ENCODE measurements at places on chromosomes 11 and 22.

DNA sequence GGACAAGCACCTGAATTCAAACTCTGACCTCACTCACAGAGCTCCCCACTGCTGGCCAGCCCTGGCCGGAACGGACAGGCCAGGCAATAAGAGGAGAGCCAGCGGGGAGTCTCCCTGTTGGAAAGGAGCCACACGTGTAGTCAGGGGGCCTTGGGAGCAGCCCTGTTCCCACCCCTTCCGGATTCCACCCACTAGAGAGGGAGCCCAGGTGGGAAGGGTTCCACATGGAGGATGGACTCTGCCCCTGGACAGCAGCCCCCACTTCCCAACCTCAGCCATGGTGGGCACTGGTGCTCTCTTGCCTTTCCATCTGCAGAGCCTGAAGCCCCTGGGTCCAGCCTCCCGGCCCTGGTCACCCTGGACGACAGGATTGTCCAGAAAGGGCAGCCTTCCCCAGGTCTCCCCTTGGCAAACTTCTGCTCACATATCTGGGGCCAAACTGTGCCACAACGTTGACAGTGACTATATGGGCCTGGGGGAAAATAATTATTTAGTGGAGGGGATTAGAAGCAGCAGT, 7.5 kb upstream of the APOBEC3A start:
- DNase-seq: no peak

DNA sequence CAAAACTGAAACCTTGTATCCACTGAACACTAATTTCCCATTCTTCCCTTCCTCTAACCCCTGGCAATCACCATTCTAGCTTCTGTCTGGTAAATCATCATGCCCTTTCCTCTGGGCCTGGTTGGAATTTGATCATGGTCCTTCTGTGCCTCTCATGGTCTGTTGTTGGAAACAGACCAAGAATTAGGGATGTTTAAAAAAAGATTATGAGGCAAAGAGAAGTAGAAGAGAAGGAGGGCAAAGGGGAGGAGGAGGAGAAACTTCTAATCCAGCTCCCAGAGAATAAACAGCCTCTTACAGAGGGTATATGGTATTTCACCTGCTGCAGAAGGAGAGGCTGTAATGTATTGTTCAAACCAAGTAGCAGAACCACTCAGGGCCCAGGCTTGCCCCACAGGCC, 10.6 kb downstream of the BCO2 start:
- no peak for DNase-seq

GRCh38 chr22:46366327-46366731, 30.8 kb downstream of the TRMU start:
- DNase-seq: no peak

DNA sequence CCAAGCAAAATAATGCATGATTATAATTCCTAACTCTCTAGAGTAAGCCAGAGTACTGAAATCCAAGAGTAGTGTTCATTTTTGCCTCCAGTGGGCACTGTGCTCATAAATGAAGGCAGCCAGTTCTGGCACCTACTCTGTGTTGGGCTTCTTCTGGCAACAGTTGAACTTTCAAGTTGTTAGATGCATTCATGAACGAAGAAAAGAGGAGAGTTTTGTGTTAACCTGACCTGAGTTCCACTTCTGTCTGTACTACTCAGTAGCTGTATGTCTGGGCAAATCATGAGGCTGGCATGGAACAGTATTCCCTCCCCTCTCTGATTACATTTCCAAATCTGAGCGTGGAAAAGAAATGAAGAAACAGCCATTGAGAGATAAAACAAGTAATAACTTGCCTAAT, 20.3 kb upstream of the TENM4 start:
- no peak for DNase-seq

GRCh38 chr22:50150161-50151129, 20.1 kb upstream of the PANX2 start:
- no peak for DNase-seq

- no peak for DNase-seq
These were observed 3.0 kb upstream of the PPFIA1 start for GRCh38 chr11:70267405-70267950.

- no peak for DNase-seq
These were observed 509.5 kb downstream of the KCNA4 start for GRCh38 chr11:29507376-29507775.

DNA sequence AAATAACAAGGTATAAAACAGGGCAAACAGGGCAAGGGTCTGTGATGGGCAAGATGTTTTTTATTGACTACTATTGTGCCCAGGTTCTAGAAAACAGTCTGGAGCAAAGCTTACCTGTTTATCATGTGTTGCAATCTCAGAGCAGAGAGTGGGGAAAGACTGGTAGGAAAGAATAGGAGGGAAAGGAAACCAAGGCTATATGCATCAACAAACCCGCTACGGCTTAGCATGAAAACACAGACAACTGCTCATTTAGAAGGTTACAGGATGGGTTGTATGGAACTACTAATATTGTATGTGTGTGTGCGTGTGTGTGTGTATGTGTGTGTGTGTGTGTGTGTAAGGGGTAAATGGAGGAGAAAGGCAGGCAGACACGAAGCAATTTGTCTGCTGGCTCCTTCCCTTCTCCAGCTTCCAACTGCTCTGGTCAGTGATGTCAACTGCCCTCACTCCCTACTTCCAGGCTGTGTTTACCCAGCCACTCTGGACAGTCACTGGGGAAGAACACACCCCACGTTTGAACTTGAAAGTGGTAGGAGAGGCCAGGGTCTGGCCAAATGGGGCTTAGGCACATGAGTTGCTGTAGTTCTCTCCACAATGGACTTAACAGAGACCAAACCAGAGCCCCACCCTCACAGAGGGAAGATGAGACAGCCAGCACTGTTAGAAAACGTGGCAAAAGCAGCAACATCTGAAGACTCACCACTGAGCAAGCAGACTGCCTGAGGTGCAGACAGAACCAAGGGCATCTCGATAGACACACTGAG, 47.0 kb downstream of the GAB2 start:
- no peak for DNase-seq

DNA sequence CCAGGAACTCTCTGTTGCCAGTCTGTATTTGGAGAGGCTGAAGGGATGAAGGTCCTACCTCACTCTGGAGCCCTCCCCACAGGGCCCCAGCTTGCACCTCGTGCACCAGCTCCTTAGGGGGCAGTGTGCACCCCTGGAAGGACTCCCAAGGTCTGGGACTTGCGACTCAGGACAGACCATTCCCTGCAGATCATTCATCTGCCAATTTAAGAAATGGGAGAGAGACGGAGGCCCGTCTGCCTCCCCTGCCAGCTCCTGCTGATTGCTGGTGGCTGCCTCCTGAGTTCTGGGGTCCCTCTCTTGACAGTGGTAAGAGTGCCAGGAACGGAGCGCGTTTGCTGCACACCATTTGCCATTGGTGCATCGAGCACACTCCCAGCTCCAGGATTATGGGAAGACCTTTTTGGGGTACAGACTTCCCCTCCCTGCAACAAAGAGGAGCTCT, 27.4 kb upstream of the MALAT1 start:
- DNase-seq: no peak

- no peak for DNase-seq
These were observed 24.0 kb downstream of the MARK2 start for GRCh38 chr11:63862923-63863322.

GRCh38 chr11:95892892-95893570, 30.9 kb downstream of the MTMR2 start:
- no peak for DNase-seq

DNA sequence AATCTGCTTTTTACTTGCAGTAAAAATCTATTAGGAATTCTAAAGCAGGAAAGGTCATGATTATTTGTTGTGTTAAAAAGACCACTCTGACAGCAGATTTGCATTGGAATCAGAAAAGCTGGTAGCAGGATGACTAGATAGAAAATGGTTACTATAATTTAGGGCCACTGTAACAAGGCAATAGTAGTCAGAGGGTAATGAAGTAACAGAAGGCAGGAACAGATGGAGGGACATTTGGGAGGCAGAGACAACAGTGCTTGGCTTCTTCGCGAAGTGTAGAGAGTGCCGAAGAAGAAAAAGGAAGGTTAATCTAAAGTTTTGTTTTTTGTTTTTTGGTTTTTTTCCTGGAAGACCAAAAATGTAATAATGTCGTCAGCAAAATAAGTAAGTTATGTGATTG, 129.8 kb upstream of the SLC5A12 start:
- no peak for DNase-seq

- no peak for DNase-seq
These were observed 14.5 kb upstream of the ZDHHC13 start for GRCh38 chr11:19102521-19102900.

GRCh38 chr22:32216911-32217310, 12.0 kb upstream of the RFPL2 start:
- no peak for DNase-seq

DNA sequence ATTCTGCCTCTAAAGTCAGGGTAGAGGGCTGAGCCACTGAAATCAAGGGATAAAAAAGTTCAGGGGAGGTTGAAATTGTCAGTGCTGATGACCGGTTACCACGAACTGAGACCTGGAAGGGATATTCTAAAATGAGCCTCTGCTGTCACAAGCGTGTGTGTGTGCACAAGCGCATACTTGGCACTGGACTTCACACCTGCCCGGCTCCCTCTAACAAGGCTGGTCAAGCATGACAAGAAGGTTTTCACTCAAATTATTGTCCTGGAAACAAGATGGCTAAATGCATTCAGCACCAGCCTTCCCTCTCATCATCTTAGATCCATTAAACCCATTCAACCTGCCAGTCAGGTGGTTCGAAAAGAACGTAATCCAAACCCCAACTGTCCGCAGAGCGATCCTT, 54.8 kb upstream of the CECR2 start:
- DNase-seq: no peak

- no peak for DNase-seq
These were observed 24.4 kb upstream of the TOLLIP start for GRCh38 chr11:1333860-1334259.

DNA sequence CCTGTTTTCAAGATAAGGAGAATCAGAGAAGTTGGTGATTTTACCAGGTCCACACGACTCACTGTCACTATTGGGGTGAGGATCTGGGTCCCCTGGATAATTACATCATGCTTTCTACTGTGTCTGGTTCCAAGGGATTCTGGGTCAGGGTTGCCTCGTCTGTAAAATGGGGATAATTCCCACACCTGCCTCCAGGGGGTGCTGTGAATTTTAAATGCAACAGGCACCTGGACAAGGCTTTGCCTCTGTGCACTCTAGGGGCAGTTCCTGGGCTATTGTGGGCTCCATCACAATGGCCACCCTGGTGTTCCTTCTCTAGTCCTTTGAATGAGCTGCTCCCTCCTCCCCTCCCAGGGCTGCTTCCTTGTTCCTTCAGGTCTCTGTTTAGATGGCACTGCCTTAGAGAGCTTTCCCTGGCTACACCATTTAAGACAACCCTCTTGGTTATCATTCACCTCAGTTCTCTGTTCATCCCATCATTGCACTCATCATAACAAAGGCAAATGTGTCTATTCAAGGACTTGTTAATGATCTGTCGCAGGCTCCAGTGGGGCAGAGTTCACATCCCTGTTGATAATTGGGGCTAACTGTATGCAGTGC, 178.6 kb downstream of the MIAT start:
- peak; percentile 33 for DNase-seq

DNA sequence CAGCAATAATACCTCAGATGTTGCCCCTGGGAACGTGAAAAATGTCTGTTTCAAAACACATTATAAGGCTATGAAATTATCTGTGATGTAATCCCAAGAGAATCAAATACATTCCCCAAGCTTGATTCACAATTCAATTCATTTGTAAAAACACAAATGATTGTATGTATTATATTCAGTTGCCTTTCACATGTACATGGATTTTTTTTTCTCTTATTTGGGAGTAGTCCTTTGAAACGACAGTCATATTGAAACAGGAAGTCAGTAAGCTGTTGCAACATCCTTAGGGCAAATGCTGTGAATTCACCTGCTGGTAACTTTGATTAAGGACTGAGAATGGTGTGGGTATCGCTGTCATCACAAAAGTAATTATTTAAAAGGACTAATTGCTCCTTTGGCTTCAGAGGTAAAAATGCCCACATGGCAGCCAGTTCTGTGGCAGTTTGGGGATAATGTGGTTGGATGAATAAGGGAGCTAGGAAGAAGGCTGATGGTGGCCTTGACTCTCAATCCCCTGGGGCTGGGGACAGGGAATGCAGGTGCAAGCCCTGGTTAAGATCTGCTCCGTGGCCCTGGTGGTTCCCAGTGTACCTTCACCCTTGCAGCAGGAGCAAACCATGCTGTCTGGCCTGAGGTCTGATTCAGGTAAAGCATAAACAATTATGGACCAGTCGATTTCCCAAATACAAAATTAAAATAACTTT, 13.2 kb downstream of the EHF start:
- no peak for DNase-seq
